ENCODE measurements at places on chromosomes 4 and X. TPM values are rescaled to one million over a fixed set of nuclear protein-coding genes. Genes with fewer than 3 reads are reported as not detected.

DNA sequence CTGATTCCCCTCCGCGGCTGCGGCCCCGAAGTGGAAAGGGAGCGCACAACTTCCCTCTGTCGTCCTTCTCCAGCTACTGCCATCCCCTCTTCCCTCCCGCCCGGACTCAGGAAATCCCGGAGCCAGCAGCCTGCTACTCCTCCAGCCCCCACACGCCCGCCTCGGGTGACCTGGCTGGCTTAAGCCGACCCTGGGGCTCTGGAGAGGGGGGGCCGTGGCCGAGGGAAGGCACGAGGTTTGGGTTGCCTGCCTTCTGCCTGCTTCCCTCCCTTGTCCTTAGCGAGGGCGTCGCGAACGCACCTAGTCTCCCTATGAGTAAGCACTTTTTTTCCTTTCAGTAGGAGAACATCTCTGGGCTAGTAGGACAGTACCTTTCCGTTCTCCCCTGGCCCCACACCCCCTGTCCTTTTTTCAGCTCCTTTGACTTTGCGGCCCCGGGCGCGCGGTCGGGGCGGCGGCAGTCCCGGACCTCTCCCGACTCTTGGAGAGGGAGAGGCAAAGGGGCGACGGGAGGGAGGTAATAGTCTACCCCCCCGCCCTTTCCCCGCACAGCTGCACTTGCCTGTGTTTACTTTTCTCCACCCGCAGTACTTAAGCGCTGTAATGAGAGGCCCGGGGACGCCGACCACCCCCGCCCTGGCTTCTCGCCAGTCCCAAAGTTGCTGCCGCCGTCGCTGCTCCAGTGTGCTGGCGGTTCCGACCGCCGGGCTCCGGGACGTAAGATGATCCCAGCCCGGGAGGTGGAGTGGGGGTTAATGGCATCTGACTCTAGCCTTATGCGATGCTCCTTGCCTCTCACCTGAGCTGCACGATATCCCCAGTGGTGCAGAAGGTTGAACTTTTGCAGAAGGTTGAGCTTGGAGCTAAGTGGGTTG lies 868 bp downstream of the PLS3 start:
- peak; percentile 55 for DNase-seq

- DNase-seq = no peak
These were observed 1496.1 kb upstream of the IGFBP7 start for GRCh38 chr4:58606303-58606702.

- no peak for DNase-seq
These were observed 33.4 kb downstream of the SPRY1 start for GRCh38 chr4:123430031-123430430.

GRCh38 chr4:54098375-54098774 lies 1.6 kb upstream of the GSX2 start:
- no peak for DNase-seq

DNA sequence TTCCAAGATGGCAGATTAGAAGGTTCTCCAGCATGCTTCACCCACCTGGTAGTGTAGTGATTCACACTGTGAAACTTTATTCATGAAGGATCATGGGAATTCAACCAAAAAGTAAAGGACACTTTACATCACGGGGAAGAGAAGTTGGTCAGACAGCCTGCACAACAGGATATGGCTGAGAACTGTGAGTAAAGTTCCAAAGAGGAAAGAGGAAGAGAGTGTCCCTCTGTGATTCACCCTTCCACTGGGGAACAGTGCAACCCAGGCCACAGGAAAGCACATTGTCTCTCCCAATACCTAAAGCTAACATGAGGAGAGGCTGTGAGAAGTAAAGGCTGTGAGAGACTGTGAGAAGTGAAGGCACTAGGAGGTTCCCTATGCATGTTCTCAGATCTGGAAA lies 137.2 kb downstream of the STPG2 start:
- no peak for DNase-seq

DNA sequence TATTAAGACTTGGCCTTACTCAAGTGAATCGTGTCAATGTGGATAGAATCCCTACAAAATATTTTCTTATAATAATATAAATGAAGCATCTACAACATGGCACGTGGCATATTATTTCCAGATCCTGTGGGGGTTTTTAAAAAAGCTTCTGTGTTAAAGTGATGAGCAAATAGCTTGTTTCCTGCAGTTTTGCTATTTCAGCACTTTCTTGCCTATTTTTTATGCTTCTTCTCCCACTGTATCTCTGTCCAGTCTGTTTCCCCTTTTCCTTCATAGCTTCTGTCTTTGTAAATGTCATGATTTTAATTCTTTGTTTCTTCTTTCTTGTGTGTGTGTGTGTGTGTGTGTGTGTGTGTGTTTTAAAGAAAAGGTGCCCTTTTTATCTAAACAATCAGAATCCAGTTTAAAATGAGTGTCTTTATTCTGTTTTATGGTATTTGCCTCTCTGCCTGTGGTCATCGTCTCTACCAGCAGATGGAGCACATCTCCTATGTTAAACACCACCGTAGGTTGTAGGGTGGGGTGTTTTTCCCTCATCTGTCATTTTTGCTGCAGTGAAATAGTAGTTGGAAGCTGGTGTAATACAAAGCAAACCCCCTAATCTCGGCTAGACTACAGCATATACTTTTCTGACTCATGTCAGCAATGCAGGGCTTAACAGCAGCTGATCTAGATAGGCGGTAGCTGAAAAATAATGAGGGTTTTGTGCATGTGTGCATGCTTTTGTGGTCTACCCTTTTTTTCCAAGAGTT lies 33.1 kb downstream of the FTHL17 start:
- peak; percentile 63 for DNase-seq

TMEM33 gene
- 104 TPM for total RNA-seq

C4orf51 gene
- not detected for total RNA-seq
